ENCODE measurements at places on chromosomes 11 and 22.
A peak's percentile ranks its signal among the peaks of the same experiment; 100 is the strongest.

DNA sequence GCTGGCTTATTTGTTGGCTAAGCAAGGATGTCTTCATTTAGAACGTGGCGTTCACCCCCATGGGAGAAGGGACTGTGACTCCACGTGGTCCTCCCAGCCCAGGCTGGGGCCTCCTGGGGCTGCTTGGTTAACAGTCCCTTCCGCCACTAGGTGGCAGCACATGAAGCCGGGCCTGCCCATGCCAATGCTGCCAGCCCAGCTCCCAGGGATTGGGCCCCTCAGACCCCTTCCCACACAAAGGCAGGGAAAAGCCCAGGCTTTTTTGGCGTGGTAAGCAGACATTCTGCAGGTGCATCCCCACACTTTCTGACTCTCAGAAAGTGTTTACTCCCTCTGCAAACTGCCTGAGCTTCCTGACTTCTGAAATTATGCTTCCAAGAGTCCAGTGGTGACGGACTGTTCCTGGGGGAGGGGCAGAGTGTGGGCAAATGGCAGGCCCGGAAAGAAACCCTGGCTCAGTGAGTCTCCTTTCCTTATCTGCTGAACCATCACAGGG lies 3.1 kb downstream of the CBX6 start:
- peak; percentile 95 for DNase-seq

- DNase-seq = no peak
These were observed 36.8 kb downstream of the MN1 start for GRCh38 chr22:27764722-27765236.

- no peak for DNase-seq
These were observed 197.1 kb downstream of the ETS1 start for GRCh38 chr11:128390246-128390645.

DNA sequence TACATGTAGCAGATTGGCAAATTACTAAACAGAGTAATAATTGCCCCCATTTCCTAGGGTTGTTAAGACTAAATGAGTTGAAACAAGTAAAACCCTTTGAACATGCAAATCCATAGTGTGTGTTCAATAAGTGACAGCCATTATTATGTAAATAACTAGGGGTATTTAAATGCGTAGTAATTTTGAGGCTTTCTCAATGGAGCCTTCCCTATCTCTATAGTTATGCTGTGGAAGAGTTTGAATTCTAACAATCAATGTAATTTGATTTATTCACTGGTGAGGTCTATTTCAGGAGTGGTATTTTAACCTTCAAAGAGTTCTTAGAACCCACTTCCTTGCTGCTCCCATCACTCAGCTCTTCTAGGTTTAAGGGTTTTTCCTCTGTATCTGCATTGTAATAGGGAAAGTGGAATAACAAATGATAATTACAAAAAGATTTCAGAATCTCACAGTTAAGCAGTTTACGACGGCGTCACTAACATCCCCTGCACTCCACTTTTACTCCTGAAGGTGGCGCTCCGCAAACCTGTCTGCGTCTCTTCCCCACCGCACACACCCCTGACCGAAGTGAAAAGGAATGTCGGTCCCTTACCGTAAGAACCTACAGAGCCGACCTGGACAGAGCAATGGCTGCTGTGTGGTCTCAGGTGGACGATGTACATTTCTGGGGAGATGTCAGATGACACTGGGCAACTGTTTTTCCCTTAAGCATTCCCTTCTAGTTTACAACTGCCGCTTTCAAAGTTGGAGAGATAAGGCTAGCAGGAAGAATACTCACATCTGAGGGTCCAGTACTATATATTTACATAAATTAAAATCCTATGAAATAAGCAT lies 80.8 kb downstream of the ZC3H12C start:
- DNase-seq = peak; percentile 83

GRCh38 chr22:36830601-36831000 lies 13.8 kb upstream of the PVALB start:
- DNase-seq = no peak

GRCh38 chr11:90701716-90702115 lies 478.9 kb upstream of the CHORDC1 start:
- DNase-seq = no peak

GRCh38 chr11:4430051-4430450 lies 19.0 kb upstream of the OR52K2 start:
- no peak for DNase-seq

GRCh38 chr11:88340366-88340935 lies 2.9 kb upstream of the CTSC start:
- no peak for DNase-seq

DNA sequence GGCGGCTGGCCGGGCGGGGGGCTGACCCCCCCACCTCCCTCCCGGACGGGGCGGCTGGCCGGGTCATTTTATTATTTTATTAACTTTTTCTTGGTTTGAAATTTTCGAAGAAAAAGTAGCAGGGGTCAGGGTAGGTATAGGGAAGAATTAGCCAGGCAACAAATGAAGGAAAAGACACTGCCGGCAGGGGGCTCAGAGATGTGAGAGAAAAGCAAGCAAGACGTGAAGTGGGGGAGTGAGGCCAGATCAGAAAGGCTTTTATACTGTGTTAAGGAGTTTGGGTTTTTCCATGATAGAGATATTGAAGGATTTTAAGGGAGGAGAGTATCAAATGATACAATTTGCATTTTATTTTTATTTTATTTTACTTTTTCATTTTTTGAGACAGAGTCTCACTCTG lies 19.0 kb downstream of the RNF214 start:
- DNase-seq = no peak

GRCh38 chr11:134070342-134070845 lies 1.5 kb downstream of the JAM3 start:
- DNase-seq = no peak

GRCh38 chr22:42360348-42360747 lies 71.9 kb downstream of the NFAM1 start:
- DNase-seq = no peak

- peak; percentile 45 for DNase-seq
These were observed 19.5 kb upstream of the SLC22A12 start for GRCh38 chr11:64571410-64572091.

DNA sequence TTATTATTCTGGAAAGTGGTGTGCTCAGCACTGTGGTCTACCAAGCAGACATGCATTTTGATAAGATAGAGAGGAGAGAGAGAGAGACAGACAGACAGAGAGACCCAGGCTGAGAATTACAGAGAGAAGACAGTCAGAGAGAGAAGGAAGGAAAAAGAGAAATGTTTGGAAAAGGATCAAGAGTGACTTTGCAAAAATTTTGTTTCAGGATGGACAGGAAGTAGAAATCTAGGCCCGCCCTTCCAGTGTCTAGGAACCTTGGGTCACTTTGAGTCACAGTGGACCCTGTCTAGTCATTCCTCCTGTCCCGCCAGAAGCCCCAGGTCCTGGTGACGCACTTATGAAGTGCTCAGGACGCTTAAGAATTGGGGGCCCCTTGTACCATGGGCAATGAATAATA lies 166.7 kb downstream of the ST3GAL4 start:
- DNase-seq = peak; percentile 19

DNA sequence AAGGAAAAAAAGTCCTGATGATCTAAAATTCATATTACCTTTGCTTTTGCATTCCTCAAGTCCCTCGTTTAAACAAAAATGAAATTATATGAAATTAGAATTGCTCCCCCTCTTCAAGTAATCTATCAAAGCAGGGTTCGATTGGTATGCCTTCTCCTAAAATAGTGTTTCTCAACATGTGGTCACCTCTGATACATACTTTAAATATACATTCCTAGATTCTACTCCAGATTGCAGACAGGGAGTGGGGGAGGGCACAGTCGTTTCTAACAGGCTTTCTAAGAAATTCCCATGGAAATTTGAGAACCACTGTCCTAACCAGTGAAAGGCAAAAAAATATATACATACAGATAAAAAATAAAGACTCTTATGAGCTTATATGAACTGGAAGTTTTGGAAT lies 22.6 kb upstream of the IRAG1 start:
- no peak for DNase-seq

- DNase-seq = no peak
These were observed 101.4 kb downstream of the ZBTB16 start for GRCh38 chr11:114160894-114161293.

GRCh38 chr11:13339195-13340153 lies 61.9 kb downstream of the BMAL1 start:
- no peak for DNase-seq

GRCh38 chr11:1881442-1882264 lies 10.0 kb downstream of the PRR33 start:
- DNase-seq = peak; percentile 76

DNA sequence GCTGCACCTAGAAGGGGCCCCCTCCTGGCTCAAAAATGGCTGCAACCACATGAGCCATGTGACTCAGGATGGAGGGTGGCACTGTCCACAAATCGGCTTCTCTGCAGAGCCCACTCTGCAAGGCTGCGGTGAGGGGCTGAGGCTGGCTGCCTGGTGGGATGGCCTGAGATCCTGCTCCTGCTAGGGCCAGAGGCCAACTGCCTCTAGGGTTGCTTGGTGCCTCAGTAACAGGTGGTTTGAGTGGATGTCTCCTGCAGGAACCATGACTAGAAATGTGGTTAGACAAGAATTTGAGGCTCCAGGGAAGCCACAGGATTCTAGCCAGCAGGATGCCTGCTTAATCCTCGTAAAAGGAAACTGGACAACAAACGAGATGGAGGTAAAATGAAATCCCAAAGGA lies 17.1 kb downstream of the PATZ1 start:
- DNase-seq = no peak

DNA sequence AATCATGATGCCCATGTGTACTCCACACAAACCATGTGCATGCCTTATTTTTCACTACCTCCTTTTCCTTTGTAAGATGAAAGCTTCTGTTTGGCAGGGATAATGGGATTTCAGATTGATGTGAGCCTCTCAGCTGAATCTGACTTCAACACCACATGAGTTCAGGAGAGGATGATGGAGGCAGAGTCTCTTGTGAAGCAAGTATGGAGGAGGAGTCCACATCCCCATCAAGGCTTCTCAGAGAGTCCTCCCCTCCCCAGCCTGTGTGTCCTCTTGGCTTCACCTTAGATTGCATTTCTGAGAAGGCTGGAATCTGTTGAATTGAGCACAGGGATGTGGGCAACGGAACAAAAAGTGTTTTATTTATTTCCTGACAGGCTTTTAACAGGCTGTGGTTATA lies 370.4 kb downstream of the FAT3 start:
- no peak for DNase-seq

DNA sequence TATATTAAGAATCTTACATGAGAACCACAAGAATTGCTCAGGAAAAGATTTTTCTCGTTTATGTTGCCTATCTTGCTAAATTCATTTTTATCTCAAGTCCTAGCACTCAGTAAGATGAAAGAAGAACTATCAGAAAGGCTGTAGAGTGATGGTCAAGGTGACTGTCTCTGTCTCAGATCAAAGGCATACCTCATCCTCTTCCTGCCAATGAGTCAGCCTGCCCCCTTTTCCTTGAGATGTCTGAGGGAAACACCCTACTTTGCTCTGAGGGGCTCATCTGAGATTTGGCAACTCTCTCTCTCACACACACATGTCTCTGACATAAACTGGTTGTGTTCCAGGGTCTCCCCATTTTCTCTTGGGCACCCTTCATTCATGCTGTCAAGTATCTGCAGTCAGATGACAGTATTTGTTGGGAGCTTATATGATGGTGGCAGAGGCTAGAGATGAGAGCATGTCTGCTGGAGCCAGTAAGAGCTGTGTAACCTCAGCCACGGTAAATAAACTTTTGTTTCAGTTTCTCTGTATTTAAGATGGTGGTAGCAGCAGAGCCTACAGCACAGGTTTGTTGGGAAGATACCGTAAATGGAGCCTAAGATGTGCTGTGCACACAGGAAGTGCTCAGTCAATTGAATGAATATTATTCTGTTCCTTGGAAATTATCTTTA lies 1.6 kb downstream of the MMP27 start:
- DNase-seq = no peak

GRCh38 chr22:40385036-40385782 lies 14.8 kb downstream of the SGSM3 start:
- DNase-seq = no peak

DNA sequence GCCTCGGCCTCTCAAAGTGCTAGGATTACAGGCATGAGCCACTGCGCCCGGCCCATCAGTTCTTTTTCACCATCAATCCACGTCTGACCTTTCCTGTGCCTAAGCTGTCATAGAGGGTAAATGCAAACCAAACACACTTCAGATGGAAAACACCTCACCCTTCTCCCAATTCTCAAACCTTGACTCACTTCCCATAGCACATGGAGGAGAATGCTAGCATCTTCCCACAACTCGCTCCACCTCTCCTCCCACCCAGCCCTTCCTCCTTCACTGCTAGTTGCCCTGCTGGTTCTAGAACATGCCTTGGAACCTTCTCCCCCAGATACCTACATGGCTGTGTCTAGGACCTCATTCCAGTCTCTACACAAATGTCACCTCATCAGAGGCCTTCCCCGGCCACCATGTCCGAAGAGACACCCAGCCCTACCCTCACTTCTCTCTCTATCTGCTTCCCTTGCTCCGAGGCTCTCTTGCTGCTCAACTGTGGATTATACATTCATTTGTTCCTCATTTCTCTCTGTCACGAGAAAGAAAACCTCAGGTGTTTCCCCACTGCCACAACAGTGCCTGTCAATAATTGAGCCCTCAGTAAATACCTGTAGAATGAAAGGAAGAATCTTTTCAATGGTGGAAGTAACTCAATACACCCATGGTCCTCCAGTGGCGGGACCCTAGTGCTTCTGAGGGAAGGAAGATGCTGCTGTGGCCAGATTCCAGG lies 21.3 kb upstream of the NCF4 start:
- no peak for DNase-seq

- no peak for DNase-seq
These were observed 97.2 kb downstream of the PIWIL4 start for GRCh38 chr11:94664346-94664745.

- no peak for DNase-seq
These were observed 19.9 kb downstream of the BID start for GRCh38 chr22:17754233-17754925.

- peak; percentile 24 for DNase-seq
These were observed 4.0 kb upstream of the PTGDR2 start for GRCh38 chr11:60859616-60860250.
